ENCODE measurements at places on chromosomes 2 and 18. TPM values are rescaled to one million over a fixed set of nuclear protein-coding genes. Genes with fewer than 3 reads are reported as not detected.
A peak's percentile ranks its signal among the peaks of the same experiment; 100 is the strongest.

CCDC141 gene
- not detected for polyA plus RNA-seq

IL37 gene
- polyA plus RNA-seq = 1.3 TPM

DNA sequence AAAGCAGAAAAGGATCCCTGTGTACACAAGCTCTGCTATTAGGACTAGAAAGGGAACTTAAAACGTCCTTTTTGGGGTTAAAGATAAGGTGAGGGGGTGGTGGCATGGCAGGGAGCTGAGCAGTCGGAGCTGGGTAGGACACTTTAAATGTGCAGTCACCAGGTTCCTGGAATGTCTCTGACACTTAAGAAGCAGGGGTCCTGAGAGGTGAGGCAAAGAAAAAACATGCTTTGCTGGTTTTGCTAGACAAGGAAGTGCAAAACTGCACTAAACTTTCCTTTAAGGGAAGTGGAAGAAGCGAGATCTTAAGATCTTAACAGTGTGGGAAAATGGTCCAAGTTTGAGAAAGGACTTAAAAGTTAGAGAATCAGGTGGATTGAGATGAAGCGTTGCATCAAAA, 99.5 kb upstream of the MAP3K20 start:
- no peak for DNase-seq

DNA sequence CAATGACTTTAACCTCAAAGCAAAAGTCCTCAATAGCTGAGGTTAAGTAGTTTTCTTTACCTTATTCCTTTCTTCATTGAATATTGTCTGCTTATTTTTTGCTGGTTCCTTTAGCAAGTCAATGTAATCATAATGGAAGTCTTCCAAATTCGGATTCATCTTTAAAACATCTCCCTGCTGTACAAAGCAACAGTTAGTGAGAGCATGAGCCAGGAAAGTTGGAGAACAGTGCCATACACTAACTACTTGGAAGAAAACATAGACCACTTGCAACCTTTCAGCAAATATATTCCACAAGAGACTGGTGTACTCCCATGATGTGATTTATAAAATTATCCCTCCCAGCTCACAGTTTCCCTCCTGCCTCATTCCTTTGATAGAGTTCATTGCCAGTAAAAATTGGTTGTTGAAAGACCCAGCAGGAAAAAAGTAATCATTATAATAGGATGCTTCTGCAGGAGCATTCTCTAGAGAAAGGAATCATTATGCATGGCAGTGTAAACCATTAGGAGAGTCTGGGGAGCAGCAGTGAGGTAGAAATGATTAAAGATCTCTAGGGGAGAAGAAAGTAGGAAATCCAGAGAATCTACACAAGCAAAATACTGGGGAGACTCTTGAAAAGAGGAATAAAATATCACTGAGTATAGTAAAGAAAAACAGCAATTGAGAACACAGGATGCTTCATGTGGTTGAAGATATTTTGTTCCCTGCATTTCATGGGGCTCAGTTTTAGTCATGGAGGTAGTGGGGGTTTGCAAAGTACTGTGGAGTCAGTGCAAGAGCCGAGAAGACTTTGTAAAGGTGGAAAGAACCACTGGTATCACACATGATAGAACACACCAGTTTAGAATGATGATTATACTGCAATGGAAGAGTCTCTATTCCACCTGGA, 38.6 kb upstream of the TTN start:
- DNase-seq = no peak

GAREM2 gene
- polyA plus RNA-seq = 2.1 TPM

DNA sequence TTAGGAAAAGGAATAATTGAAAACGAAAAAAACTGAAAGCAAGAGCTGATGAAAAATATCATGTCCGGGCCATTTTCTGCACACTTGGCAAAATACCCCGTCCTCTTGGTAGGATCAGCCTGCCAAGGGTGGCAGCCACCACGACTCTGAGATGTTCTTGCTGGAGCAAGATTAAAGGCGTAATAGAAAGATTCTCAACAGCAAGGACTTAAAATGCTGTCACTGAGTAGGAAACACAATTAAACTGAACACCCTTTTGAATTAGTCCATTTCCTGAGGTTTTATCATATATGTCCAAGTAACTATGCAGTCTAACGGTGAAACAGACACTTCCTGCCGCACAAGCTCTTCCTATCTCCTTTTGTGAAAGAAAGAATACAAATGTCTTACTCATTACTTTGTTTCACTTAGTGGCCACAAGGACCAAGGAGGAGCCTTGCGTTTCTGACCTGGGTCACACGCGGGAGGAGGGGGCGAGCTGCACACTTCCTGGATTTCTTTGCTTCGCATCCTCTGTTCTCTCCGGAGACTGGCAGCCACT, 222.7 kb downstream of the PIEZO2 start:
- DNase-seq = no peak

FER1L5 gene
- not detected for polyA plus RNA-seq

- DNase-seq = peak; percentile 92
Observed at GRCh38 chr2:42967959-42968674, 175.7 kb upstream of the HAAO start.

DNA sequence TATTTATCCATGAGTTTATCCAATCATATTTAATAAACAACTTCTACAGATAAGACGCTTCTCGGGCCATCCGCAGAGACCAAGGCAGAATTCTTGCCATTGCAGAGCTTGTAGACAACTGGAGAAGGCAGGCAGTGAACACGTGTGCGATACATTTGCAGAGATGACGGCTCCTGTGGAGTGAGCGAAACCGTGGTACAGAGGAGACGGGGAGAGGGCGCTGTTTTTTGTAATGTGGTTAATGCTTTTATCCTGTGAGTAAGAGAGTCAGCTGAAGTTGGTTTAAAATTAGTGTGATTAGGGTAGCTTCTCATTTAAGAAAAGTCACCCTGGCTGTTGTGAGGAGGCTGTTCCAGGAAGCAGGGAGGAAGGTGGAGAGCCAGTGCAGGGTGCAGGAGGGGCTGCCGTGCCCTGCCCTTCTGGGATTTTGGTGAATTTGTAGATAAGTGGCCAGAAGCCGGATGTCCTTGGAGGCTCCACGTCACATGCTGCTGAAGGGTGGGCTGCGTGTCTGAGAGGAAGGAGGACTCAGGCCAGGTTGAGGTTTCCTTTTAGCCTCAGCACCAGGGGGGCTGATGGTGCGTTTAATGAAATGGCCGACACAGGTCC, 151.4 kb downstream of the SNTG2 start:
- DNase-seq = no peak

- DNase-seq = no peak
Observed at GRCh38 chr18:46481048-46481846, 175.8 kb downstream of the LOXHD1 start.

DNA sequence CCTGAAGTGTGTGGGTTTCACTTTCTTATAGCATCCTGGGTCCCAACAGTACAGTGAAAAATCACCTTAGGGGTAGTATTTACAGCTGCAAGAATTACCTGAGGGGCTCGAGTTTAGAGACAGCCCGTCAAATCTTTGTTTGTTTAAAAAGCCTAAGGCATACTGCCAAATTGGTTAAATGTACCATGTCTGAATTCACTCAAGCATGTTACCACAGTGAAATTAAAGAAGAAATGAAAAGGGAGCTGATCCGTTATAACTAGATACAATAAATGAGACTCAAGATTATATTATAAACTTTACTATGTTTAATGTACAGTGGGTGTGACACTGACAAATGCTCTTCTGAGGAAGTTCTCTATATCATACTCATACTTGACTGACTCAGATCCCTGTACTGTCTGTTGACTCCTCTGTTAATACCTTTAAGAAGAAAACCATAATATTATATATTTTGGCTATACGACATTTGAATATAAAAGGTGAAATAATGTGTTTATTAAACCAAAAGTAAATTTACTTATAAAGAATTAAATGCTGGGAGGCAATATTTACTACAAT, 107.3 kb downstream of the TMEFF2 start:
- no peak for DNase-seq

ABCB11 gene
- 0.93 TPM for polyA plus RNA-seq

SIX3 gene
- not detected for polyA plus RNA-seq

MREG gene
- 8.8 TPM for polyA plus RNA-seq

GRCh38 chr18:49459404-49460171, 857 bp downstream of the DYM start:
- DNase-seq = no peak

HMSD gene
- not detected for polyA plus RNA-seq

- no peak for DNase-seq
Observed at GRCh38 chr2:41727152-41727551, 320.7 kb upstream of the PKDCC start.

DNA sequence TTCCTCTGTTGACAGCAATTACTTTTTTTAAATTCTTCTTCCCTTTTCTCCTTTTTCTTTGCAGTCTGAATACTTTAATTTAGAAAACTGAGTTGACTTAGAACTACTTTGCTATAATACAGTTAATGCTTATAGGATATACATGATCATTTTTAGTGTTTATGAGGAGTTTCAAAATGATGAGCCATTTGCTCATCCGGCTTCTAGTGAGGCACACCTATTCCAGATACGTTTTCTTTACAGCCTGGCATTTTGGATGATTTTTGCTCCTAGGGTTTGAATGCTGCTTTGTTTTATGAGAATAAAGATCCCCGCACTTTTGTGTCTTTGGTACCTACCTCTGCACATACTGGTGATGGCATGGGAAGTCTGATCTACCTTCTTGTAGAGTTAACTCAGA, 52.8 kb downstream of the EIF5B start:
- no peak for DNase-seq

SFT2D3 gene
- polyA plus RNA-seq = 1.4 TPM

ADRA2B gene
- not detected for polyA plus RNA-seq

DNA sequence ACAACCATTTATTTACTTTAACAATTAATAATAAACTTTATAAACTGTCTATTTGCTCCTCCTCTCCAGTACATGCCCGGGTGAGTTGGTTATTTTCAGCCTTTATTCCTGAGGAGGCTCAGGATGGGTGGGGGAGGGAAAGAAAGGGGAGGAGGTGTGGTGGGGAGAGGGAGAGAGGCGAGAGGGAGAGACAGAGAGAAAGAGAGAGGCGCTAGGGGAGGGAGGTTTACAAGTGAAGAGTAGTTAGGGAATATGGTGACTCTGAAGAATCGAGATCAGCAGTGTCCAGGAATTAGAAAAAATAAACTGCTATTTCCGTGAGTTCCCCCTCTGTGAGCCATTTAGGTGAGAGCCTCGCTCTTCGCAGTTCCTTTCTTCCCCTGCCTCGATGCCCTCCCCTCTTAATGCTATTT, 138.9 kb downstream of the MEIS1 start:
- no peak for DNase-seq

BOLL gene
- not detected for polyA plus RNA-seq

- DNase-seq = no peak
Observed at GRCh38 chr2:50575232-50575631, 456.7 kb downstream of the NRXN1 start.

CYBRD1 gene
- 7.6 TPM for polyA plus RNA-seq

UPP2 gene
- not detected for polyA plus RNA-seq

DNA sequence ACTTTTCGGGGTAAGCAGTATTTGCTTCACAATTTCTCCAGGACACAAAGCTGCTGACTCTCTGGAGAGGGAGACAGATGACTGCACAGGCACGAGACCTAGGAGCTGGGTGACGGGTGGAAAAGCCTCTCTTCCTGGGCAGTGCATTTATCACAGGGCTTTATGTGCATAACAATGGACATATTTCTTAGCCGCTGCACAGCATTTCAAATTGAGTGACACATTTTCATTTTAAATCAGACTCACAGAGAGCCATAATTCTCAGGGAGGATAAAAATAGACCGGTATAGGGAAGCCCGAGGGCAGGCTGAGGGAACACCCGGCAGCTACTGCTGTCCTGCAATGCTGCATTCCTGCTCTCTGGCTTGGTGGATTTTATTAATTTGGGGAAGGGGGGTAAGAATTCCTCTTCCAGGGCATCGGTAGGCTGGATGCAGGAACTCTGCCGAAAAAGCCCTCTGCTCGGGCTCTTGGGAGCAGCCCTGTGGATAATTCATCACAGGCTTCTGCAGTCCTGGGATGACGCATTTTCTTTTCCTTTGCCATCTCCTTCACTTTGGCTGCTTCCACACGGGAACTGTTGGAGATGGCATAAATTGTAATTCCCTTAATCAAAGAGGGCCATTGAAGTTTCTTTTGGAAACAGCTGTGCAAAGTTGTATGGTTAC, 108.1 kb upstream of the ACAA2 start:
- no peak for DNase-seq

DNA sequence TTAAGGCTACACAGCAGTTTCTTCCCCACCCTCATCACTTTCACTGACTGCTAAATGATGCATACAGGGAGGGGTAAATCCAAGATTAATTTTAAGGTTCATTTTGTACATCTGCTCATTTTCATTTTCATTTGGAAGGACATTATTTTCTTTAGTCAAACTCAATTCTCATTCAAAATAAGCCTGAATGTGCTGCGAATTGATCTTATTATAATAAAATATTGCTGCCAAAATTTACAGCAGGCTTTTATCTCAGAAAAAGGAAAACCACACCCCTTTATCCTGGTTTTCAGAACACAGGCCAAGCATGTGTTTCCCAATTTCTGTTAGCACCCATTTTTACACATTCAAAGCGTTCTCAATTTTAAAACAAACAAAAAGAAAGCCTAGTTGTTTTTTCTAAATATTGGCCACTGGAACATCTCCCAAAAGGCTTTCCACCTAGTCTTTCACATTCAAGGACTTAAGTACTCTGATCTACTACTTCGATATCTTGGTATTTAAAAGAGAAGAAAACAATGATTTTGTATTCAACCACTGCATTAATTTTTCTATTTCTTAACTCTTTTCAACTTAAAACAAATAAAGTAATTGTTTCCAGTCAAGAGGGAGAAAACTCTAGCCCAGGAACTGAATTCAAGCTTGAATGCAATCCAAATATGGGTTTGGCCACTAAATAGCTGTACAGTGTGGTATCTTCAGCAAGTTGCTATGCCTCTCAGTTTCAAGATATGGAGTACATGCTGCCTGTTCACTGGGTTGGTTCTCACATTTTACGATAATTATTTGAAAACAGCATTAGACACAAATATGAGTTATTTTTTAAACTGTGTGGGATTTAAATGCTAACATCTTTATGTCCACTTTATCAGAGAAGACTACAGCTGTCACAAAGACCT, 52.5 kb downstream of the CDH2 start:
- DNase-seq = no peak

- no peak for DNase-seq
Observed at GRCh38 chr2:159119652-159120257, 151.3 kb downstream of the TANC1 start.

DNA sequence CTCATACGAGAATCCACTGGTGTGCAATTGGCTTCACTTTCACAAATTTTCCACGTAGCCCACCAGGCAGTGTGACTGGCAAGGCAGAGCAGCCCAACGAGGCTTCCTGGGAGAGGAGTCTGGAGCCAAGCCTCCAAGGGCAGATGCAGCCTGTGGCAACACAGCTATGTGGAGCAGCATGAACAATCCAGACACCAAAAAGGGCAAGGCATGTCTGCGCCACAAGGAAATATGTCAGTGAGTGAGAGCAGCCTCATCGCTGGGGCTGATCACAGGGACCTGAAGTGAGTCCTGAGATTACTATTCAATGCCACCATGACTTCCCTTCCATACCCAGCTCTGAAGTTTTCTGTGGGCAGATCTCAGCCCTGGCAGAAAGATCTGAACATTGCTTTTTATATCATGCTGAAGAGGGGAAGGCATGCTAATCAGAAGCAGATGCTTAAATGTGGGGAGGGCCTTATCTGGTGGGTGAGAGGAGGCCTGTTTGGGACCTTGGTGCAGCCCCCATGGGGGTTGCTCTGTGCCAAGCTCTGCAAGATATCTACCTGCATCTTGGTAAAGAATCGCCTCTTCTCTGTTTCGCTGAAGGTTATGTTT, 40.0 kb upstream of the PUM2 start:
- no peak for DNase-seq
